ENCODE measurements at places on chromosomes 3 and 15.

DNA sequence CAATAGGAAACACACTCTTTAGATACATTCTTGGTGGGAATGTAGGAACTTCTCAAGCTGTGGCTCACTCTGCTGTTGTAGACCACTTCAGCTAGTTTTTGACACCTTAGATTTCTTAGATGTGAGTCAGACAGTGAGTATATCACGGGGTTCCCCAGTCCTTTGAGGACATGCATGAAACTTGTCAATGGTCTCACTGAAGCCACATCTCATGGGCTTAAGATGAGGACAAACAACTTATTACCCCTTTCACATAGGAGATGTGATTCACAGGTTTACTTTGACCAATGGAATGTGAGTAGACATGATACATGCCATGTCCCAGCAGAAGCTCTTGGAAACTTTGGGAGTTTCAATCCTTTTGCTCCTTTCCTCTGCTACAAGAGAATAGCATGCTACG is 325.5 kb downstream of the CHST2 start:
- peak; percentile 37 for DNase-seq

DNA sequence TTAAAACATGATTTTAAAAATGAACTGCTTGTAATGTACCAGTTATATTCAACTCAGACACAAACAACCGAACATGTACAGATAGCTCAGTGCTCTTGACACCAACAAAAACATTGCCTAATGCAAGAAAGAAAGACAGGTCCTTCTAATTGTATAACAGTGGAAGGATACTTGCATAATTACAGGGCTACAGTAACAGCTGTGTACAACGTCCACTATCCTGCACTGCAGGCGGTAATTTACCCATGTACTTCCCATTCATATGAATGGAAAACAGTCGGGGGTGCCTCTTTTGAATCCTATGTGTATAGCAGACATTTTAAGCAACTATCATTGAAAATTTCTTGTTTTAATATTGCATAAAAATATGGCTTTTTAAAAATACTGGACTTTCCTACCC is 41.1 kb upstream of the PLSCR5 start:
- DNase-seq, result no peak

DNA sequence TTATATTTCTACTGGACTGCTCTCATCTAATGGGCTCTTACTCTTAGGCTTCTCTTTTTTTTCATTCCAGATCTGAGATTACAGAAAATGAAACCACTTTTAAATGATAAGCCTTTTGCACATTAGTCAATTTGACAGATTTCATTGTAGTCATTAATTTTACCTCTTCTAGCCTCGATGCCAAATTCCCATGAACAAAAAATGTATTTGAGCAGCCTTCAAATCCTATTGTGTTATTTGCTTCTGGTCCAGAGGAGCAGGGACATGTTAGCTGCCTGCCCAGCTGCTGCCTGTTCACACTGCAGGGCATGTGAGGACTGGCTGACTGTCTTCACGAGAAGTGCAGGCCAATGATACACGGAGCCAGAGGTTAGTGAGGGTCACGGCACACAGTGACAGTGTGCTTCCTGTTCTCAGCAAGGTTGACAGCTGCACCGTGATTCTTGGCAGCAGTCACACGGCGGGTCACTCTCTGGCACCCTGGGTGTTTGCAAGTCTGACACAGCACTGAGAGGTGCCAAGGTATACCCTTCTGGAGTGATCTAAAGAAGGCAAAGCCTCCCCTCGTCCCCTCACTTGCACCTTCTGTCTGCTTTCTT is 40.8 kb downstream of the KAT2B start:
- peak; percentile 43 for DNase-seq

DNA sequence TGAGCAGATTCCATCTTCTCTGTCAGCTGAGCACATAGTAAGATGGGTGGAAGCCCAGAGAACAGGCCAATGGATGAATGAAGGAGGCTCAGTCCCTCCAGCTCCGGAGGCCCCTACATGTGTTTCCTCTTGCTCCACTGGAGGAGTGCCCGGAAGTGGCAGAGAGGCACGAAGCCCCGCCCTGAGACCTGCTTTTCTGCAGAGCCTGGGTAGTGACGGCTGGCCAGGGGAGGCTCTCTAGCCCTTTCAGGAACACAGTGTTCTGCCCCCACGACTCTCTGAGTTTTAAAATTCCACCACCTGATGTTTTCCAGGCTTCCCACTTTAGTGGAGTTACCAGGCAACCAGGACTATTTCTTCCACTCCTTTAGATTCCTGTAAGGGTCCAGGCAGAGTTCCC is 149.4 kb upstream of the SLC6A11 start:
- no peak for DNase-seq

DNA sequence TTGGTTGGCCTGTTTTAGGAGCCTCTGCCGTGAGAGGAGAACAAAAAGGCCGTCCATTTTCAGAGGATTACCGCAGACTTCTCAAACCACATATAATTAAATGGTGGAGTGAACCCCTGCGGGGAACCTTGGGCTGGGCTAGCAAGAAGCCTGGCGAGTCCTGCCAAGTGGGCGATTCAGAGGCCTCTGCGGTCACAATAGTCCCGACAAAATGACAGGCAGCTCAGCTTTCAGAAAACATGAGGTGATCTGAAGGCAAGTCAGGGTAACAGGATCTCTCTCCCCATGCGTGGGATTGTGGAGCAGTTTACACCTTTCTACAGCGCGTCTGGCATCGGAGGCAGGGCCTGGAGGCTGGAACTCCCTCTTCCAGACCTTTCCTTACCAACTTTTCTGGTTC is 134.8 kb downstream of the ASB7 start:
- no peak for DNase-seq

- DNase-seq, result no peak
Observed at GRCh38 chr3:162193148-162194095, 696.8 kb downstream of the OTOL1 start.

Measured in activated CD4-positive, alpha-beta T cell treated with anti-CD3 and anti-CD28 coated beads, Interleukin-2, Interleukin-6, amounts not matched to agents 100 ng/mL and 50 ng/mL, durations not matched to agents 16 hours and 8 hours (primary cell).